Astrocyte of the hippocampus (primary cell): ENCODE measurements at places on chromosomes 12 and 14.

- DNase-seq: no peak
Observed at GRCh38 chr14:96189281-96189711, 15.3 kb upstream of the BDKRB2 start.

GRCh38 chr12:74250891-74251290 lies 286.7 kb upstream of the ATXN7L3B start:
- no peak for DNase-seq

- DNase-seq: no peak
Observed at GRCh38 chr14:78989221-78989620, 819.0 kb downstream of the NRXN3 start.

GRCh38 chr14:33352821-33353220 lies 414.1 kb downstream of the NPAS3 start:
- DNase-seq: peak; percentile 67

DNA sequence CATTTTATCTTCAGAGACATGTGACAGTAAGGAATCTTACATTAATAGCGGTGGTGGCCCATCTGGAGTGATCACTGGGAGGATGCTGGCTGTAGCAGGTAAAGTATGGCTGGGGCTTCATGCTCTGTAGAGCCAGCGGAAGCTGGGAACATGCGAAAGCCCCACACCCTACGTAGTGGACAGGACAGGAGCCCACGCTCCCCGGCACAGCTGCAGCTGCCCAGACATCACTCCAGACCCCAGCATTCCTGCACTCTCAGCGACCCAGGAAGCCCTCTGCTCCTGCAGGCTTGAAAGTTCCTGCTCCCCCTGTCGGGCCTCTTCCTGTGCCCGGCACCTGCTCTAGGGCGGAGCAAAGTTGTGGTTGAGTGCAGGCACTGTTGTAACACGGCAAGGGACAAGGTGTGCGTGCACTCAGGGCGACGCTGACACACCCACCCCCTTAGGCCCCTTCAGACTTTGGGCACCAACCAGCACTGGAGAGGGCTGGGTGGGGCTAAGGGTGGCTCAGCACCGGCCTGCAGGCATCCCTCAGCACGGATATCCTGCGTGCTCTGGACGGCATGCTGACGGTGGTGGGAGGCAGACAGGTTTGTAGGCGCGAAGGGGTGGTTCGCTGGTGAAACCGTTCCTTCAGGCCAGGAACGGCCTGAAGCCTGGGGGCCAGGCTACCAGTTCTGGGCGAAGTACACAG lies 568.3 kb downstream of the FSCB start:
- DNase-seq: no peak

- no peak for DNase-seq
Observed at GRCh38 chr14:20204721-20205120, 14.0 kb downstream of the OR11G2 start.

DNA sequence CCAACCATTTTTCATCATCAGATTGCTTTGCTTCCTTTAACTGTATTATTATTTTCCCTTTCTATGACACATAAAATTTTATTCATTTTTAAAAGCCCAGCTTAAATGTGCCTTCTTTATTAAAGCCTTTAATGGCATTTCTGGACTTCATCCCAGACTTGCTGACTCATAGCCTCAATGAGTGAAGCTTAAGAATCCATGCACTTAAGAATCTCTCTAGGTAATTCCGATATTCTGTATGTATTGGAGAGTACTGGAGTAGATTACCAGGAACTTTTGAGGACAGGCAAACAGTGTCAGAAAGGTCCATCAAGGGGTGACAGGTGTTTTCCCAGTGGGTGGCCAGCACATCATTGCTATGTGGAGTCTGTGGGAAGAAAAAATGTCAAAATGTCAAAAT lies 107.9 kb downstream of the PTPRQ start:
- DNase-seq: peak; percentile 95

DNA sequence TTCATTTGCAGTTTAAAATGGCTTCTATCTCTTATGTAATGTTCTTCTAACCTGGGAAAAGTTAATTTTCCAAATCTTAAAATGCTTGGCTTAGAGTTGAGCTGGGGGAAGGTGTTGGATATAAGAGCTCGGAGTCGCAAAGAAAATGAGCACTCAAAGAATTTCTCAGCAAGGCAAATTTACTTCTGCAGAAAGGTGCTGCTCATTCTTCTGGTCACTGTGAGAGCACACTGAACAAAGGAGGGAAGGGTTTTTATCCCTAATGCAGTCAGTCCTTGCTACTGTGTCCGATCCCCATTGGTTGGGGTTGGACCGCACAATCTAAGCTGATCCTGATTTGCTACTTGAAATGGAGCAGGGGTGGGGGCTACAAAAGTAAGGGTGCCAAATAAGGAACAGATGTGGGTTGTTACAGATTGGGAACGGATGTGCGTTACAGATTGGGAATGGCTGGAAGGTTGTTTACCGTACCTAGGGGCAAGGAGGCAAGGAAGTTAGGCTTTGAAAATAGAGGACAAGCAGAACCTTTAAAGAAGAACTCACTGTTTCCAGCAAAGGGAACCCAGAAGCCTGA lies 19.4 kb downstream of the TXNRD1 start:
- DNase-seq: no peak

DNA sequence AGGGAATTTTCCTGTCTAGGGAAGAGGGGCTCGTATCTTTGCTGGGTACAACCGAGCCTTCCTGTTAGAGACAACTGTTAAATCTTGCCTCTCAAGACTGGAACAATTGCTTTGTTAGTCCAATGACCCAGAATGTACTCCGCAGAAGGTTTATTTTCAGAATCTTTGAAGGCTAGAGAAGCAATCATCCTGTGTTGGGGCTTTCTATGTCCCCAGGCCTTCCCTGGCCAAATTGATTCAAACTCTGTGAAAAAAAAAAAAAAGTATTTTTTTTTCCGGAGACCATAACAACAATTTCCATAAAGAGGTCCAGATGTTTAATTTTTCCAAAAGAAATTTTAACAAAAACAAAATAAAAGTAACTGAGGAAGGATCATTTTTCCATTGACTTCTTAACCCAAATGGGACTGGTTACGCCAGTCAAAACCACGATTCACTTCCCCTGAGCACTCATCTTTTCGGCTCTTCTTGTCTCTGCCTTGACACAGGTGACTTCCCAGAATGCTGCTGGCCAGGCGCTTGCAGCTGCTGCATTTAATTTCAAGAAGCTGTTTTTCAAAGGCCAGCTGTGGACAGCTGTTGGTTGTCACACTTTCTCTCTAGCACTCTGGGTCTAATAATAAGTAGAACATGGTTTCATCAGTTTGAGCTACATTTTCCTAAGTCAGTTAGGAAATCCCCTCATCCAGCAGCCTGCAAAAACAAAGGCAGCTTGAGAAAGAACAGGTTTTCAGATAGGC lies 81.6 kb upstream of the MANSC4 start:
- no peak for DNase-seq

DNA sequence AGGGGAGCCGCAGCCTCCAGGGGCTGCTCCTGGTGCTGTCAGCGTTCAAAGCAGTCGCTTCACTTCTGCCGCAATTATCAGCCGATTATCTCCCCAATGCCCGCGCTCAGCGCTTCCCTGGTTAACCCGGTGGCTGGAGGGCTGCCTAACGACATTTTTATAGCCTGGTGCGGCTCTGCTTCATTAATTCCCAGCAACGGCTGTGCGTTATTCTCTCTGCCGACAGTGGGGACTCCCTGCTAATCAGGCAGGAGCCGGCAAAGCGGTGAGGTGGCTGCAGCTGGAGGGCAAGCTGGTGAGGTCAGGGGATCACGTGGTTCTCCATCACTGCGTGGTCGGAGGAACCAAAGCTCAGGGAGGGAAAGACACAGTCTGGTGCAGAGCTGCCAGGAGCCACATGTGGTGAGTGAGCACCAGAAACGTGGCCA lies 62.9 kb downstream of the GLRX5 start:
- peak; percentile 59 for DNase-seq

DNA sequence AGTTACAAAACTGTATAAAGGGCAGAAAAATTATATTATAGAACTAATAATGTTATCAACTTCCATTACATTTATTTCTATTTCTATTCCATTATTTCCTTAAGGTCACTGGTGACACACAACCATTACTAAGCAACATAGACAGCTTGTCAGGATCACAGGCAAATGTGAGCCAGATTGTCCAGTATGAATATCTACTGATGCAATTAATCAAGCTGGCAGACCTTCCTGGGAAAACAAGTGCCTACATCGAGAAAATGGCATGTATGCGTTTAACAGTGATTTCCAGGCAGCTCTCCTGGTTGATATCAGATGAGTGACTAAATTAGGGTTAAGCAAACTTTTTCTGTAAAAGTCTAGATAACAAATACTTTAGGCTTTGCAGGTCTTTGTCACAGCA lies 36.9 kb upstream of the TSPAN8 start:
- DNase-seq: no peak

GRCh38 chr14:96051231-96051630 lies 12.1 kb downstream of the C14orf132 start:
- DNase-seq: no peak

- DNase-seq: no peak
Observed at GRCh38 chr12:8689681-8690080, 8.1 kb upstream of the RIMKLB start.

DNA sequence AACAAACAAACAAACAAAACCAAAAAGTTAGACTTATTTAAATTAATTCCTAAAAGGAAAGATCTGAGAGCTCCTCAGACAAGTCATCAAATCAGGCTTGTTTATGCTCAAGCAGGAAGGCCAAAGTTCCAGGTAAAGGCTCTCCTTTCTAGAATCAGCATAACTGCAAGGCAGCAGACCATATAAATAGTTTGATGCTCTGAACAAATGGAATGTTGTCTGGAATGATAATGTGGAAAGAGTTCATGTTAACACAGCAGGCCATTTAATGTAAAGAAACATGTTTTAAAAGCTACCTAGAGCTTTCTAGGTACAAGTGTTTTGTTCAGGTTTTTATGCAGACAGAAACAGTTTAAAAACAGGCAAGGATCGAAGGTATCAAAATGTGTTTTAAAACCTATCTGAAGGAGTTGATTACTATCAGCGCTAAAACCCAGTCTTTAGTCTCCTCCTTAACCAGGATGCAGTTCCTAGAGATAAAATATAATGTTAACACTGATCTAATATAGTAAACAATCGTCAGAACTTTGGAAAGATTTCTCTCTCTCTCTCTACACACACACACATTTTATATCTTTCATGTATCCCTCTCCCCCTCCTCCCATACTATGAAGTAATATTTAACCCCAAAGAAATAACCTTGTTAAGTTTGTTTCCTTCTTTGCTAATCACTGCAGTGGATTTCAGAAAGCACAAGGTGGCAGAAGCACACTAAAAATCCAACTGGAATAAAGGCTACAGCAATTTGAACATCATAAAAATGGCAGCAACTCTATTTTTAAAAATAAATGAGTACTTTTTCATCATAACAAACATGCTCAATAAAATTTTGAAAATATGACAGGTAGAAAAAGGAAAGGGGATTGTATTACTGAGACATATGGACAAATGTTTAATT lies 135.5 kb downstream of the PAWR start:
- peak; percentile 70 for DNase-seq

DNA sequence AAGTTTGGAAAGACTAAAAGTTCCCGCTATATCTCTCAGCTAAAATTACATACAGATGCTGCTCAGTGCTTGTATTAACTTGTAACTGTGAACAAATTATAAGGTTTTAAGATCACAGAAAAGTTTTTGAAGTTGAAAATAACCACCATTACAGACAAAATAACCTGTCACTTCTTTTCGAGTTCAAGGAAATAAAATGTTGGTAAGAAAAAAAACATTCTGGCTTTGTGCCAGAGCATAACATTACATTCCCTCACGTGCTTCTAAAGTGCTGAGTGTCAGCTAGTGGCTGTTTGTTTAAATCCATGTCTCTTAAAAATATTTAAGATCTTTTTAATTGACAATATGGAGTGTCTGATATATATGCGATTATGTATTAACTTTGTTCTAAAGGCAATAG lies 27.2 kb upstream of the ADAMTS20 start:
- DNase-seq: no peak

GRCh38 chr14:34053666-34054065 lies 102.8 kb upstream of the EGLN3 start:
- no peak for DNase-seq

DNA sequence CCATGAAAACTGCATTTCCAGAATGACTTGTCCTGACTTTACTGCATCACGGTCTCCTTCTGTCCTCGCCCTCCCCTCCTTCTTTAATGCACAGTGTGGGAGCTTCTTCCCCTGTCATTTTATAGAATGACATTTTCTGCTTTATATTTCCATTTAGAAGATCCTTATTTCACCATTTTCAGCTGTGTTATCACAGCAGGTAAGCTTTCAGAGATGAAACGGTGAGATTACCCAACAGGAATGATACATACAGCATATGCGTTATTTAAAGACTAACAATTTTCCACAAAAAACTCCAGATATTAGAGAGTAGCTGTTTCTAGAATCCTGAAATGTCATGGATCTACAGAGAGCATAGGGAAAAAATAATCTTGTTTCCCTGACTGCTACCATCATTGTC lies 27.3 kb upstream of the PZP start:
- no peak for DNase-seq

- DNase-seq: no peak
Observed at GRCh38 chr12:53954694-53955035, at the start of gene HOXC12. Gene HOXC12 (plus strand): TSS chr12:53954903. CDS start chr12:53954930, 27 bp downstream.

DNA sequence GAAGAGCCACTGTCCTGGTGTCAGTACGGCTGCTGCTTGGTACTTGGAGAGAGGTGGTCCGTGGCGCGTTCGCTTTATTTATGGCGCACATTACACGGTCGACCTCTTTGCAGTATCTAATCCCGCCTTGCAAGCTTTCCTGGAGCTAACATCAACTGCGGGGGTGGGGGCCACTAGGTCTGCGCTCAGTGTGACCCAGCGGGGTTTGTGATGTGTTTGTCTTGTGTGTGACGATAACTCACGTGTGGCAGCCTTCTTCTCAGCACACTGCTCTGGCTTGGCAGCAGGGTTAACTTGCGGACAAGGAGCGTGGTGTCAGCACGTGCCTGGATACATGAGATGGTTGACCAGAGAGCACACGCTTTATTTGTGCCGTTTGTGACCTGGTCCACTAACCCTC lies 122.2 kb upstream of the RTL1 start:
- no peak for DNase-seq

GRCh38 chr14:20608383-20609110 lies 17.4 kb upstream of the RNASE12 start:
- no peak for DNase-seq

DNA sequence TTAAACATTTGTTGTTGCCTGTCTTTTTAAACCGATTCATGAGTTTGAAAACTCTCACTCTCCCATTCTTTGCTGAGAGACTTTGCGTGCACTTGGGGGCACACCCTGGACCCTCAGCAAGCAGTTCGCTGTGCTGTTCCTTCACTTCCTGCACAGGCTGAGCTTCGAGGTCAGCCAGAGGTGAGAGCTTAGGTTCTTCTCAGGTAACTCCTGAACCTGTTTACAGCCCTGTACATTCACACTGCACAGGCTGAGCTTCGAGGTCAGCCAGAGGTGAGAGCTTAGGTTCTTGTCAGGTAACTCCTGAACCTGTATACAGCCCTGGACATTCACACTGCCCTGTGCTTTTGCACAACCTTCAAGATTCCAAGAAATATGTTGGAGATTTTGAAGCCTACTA lies 9.8 kb upstream of the CLECL1 start:
- DNase-seq: no peak

DNA sequence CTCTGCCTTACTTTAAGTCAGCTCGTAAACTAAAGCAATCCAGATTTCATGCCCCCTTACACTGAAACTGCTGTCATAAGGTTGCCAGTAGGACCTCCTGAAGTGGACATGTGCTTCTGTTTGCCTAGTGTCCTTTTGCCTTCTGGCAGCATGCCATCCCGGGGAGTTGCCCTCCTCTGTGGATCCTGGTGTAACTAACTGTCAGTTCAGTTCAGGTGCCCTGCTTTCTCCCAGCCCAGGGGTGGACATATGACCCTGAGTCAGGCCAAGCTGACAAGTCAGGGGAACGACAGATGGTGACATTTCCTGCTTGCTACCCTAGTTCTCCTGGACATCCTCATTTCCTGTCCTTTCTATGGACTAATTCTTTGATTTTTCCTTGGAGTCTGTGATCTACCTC lies 25.6 kb downstream of the AKAP6 start:
- no peak for DNase-seq
